ENCODE measurements at places on chromosomes 4 and X. TPM values are rescaled to one million over a fixed set of nuclear protein-coding genes. Genes with fewer than 3 reads are reported as not detected.

- no peak for DNase-seq
Observed at GRCh38 chr4:178693816-178694215, 1251.6 kb upstream of the AGA start.

DNA sequence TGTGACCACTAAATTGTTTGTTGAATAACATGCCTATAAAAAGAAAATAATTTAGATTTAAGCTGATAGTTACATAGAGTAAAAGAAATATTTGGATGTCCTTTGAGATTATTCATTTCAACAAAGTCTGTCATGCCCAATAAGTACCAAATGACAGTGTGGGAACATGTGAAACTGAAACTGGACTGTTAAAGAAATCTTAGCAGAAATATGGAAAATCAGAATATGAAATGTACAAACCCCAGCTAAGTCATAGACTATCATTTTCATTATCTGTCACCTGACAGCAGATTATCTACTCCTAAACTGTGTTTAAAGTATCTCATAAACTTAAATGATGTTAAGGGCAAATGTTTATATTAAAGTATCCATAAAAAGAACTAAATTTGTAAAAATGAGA, 437.8 kb upstream of the FAM241A start:
- DNase-seq, result no peak

- peak; percentile 84 for DNase-seq
Observed at GRCh38 chr4:1449833-1450741, 43.8 kb upstream of the NKX1-1 start.

- DNase-seq, result no peak
Observed at GRCh38 chrX:43581167-43581566, 74.9 kb upstream of the MAOA start.

DNA sequence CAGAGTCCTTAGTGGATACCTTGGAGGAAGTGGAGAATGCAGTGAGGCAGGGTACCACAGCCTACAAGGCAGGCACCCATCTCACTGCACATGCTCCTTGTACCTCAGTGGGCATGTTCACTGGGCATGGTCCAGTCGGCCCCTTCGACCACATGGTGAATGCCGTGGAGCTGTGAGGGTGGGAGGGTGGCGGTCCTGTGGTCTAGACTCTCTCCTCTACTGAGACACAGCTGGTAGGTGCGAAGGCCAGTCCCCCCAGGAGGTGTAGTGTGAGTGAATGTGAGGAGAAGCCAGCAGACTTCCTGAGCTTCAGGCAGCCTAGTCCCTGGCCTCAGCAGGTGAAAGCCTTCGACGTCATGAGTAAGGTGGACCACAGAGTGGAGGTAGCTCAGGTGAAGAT, 12.2 kb downstream of the XAGE2 start:
- DNase-seq, result no peak

- DNase-seq, result no peak
Observed at GRCh38 chr4:156933633-156934258, 37.9 kb downstream of the PDGFC start.

DNA sequence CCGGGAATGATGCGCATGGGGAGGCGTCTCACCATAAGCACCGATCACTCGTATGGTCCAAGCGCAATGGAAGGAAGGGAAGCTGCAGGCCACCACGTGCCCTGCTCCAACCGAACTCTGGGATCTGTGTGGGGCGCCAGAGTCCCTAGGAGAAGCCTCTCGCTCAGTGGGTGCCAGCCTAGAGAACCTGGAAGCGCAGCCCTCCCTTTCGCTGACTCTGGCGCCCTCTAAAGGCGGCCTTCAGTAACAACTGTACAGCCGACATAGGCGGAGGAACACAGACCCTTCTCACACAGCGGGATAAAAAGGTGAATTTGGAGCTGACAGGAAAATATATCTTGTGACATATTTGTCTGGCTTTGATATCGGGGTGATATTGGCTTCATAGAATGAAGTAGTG, 76.0 kb downstream of the INTS6L start:
- DNase-seq, result no peak

- DNase-seq, result no peak
Observed at GRCh38 chr4:137735561-137736104, 203.3 kb upstream of the PCDH18 start.

- no peak for DNase-seq
Observed at GRCh38 chr4:183746305-183747229, 87.5 kb downstream of the TRAPPC11 start.

GRCh38 chrX:123336666-123337065, 152.6 kb downstream of the GRIA3 start:
- DNase-seq, result no peak

- DNase-seq, result no peak
Observed at GRCh38 chr4:141467225-141467624, 169.2 kb upstream of the IL15 start.

- no peak for DNase-seq
Observed at GRCh38 chrX:1582686-1583437, 8.5 kb upstream of the AKAP17A start.

- DNase-seq, result no peak
Observed at GRCh38 chr4:120348948-120349347, 282.3 kb upstream of the MAD2L1 start.

DNA sequence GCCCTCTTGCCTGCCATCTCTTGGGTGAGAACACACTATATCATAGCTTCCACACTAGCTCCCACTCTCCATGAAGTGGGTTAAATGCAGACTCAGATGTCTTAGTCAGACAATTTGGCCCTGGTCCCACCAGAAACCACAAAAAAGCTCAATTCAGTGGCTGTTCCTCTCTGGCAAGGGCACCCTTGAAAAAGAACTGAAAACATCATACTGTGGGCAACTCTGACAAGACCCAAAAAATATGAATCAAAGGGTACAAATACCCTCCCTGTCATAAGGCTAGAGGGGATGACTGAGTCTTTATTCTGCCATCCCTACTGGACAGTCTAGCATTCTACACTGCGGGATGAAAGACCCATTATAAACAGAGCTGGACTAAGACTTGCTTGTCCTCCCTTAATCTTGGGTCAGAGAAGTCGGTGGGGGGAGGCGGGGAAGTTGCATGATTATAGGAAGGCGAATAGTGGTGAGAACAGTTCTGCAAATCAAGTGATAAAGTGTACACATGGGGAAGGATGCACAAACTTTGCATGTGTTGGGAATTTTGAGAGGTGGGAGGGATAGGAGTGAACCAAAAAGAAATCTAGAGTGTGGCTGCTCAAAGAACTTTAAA, 172.1 kb downstream of the OPHN1 start:
- no peak for DNase-seq

- DNase-seq, result no peak
Observed at GRCh38 chr4:112819729-112820128, 182.8 kb downstream of the LARP7 start.

DNA sequence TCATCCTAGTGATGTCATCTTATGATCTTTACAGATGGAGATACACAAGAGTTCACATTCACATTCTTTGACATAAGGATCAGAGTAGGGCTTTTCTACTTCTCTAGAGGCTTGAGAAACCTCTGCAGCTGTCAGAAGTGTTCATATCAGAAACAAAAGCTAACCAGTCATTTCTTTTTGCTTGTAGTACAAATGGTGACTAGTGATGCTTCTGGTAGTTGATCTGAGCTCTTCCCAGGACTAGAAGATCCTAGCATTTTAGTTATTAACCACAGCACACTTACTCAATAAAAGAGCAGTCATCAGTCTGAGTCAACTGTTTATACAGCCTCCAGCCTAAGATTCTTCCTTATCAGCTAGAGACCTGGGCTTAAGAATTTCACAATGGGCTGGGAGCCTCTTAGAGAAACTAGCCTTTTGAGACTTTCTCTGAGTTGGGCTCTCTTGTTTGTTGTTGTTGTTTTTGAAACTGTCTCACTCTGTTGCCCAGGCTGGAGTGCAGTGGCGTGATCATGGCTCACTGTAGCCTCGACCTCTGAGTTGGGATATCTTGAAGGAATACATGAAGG, 84.1 kb downstream of the TMEM164 start:
- no peak for DNase-seq

DNA sequence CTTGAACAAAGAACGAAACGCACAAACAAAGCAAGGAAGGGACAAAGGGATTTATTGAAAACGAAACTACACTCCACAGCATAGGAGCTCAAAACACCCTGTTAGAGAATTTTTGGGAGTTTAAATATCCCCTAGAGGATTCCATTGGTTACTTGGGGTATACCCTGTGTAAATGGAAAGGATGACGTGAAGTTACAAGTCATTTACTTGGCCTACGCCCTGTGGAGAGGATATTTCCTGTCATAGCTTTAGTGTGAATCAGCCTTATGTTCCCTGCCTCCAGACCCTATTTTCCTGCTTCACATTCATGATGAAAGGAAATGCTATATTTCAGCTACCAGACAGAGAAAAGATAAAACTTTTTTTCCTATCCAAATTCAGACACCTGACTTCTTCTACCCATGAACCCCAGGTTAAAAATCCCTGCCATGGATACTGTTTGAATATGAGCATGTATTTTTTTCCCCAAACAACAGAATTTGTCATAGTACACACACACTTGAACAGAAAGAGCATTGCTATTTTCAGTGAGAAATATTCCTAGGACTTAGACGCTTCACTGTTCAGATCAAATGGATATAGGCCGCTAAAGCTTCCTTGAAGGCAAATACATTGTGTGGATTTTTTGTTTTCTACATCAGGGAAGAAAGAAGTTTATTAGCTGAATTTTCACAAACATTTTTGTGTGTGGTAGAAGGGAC, 20.4 kb downstream of the PIN4 start:
- no peak for DNase-seq

DNA sequence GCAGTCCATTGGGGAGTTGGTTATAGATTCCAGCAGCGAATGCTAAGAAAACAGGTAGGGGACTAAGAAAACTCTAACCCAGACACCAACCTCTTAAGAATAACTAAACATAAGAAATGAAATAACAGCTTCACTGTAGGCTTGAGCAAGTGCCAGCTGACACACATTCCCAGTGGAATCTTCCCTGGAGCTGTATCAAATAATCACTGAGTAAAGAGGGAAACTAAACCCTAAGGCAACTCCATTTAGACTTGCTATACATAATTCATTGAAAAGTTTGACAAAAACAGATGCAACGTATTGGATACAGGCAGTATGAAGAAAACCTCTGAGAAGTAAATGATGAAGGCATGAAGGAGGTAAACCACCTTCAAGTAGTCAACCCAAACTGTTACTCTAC, 293.5 kb downstream of the OPHN1 start:
- no peak for DNase-seq

DNA sequence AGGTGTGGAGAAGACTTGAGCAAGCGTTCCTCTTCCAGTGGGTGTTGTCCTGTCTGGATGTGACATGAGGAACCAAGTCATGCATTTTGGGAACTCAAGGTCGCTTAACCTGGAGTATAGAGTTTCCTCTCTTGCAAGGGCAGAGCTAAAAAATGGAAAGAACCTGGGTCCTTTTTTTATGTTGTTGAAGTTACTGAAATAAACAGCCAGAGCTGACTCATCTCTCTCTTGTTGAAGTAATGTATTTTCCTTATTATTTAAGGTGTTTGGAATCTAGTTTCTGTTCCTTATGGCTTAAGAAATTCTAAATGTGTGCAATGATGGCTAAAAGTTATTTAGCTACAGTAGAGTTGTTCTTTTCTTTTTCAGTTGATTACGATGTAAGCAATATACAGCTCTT, 314.5 kb downstream of the CAMK2D start:
- DNase-seq, result no peak

DNA sequence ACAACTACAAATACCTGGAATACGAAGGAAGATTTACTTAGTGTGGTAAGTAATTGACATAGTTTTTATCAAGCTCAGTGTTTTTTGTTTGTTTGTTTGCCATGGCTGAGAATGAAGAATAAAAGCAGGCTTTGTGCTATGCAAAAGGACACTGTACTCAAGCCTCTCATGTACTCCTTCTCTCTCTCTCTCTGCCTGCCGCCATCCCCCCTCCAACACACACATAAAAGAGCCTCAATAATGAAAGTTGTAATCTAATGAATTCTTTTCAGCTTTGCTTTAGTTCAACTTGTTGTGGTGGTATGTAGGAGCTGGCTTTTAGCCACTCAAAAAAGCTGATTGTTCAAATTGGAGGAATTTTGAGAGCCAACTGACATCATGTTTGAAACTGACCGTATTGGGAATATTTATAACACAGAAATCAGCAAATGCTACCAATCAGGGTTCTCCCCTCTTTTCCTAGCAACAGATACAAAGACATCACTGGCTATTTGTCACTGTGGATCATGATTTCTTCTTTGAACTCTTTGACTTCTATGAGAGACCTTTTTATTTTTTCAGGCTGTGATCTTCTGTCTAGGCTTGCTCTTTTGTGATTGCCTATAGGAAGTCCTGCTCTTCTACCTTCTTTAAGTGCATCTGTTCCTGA, 1148.8 kb downstream of the RAPGEF2 start:
- no peak for DNase-seq

DNA sequence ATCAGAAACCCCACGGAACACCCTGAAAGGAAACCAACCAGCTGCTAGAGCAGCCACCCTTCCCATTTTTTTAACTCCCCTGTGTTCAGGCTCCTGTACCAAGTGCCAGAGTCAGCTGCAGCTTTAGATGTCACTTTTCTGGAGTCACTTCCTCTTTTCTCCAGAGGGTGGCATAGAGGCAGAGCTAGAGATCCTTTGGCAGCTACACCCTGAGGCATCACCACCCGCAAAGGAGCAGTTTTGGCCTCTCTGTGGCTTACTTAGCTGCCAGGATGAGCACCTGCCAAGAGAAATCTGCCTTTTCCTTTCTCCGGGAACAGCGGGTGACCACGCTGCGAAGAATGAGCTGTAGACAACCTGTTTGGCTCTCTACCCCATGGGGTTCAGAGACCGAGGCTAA, 58.0 kb upstream of the CHRDL1 start:
- DNase-seq, result no peak

GRCh38 chrX:17374619-17375366, at the start of gene NHS:
Gene NHS, plus strand, starts transcription at chrX:17375200. Its CDS starts 558 bp downstream, at chrX:17375758.
- DNase-seq, result no peak

- no peak for DNase-seq
Observed at GRCh38 chrX:1686642-1687041, 71.8 kb downstream of the ASMT start.

- DNase-seq, result peak; percentile 94
Observed at GRCh38 chr4:40055863-40056715, 561 bp upstream of the N4BP2 start.

FGFBP2 gene
- total RNA-seq, result not detected

PPP1R2C gene
- total RNA-seq, result not detected

RASL11B gene
- total RNA-seq, result 8.1 TPM

ZFP92 gene
- total RNA-seq, result 1.6 TPM

MAGEC3 gene
- total RNA-seq, result not detected

PABPC1L2B gene
- not detected for total RNA-seq

AMTN gene
- not detected for total RNA-seq

POU3F4 gene
- not detected for total RNA-seq

RBMXL3 gene
- not detected for total RNA-seq

SSX2 gene
- total RNA-seq, result not detected

TACR3 gene
- total RNA-seq, result not detected

MSANTD1 gene
- 0.55 TPM for total RNA-seq

USP17L27 gene
- not detected for total RNA-seq

TBC1D8B gene
- total RNA-seq, result 19.8 TPM

RAI2 gene
- 0.87 TPM for total RNA-seq

VCX3A gene
- not detected for total RNA-seq

REPS2 gene
- 2.2 TPM for total RNA-seq

CCNA2 gene
- total RNA-seq, result 9.3 TPM

RS1 gene
- not detected for total RNA-seq

CLDN34 gene
- total RNA-seq, result not detected

GATA1 gene
- total RNA-seq, result not detected

Data from chondrocyte (in vitro differentiated cells).